ENCODE measurements at places on chromosomes 2 and 18. TPM values are rescaled to one million over a fixed set of nuclear protein-coding genes. Genes with fewer than 3 reads are reported as not detected.

- DNase-seq, result no peak
- peaks cover 8% of the 10 kb centered on the region for H3K36me3 ChIP-seq
- H3K27ac ChIP-seq, result no peak overlapping the region
- H3K27me3 ChIP-seq, result no peaks in the 10 kb centered on the region
- H3K4me3 ChIP-seq, result no peak overlapping the region
These were observed 49.4 kb downstream of the NBAS start for GRCh38 chr2:15511686-15512085.

GRCh38 chr18:35777039-35777438 lies 195.4 kb upstream of the RMP24 start:
- H3K27me3 ChIP-seq, result no peaks in the 10 kb centered on the region
- H3K4me1 ChIP-seq, result no peaks in the 10 kb centered on the region
- H3K36me3 ChIP-seq, result no peaks in the 10 kb centered on the region
- no peak overlapping the region for H3K27ac ChIP-seq

DNA sequence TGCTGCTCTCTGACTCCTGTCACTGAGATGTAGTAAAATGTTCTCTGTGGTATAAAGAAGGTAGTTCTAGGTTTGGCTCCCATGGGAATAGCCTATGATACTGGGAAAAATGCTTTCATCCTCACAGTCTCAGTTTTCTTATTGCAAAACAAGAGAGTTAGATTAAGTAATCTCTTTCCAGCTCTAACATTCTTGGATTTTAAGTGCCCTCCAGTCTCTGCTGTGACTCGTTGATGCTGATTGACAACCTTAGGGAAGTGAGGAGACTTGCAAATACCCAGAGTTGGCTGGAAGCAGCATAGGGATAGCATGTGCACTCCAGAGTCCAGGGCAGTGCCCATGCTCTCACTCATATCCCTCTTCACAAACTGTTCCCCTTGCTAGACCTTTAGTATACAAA lies 534.9 kb downstream of the SLC4A3 start:
- H3K4me3 ChIP-seq, result no peak overlapping the region
- H3K27me3 ChIP-seq, result no peaks in the 10 kb centered on the region
- DNase-seq, result no peak
- no peaks in the 10 kb centered on the region for H3K36me3 ChIP-seq
- no peaks in the 10 kb centered on the region for H3K4me1 ChIP-seq
- H3K27ac ChIP-seq, result no peak overlapping the region

- no peak overlapping the region for H3K4me3 ChIP-seq
- no peaks in the 10 kb centered on the region for H3K27me3 ChIP-seq
- no peaks in the 10 kb centered on the region for H3K36me3 ChIP-seq
- H3K27ac ChIP-seq, result no peak overlapping the region
- peaks cover 50% of the 10 kb centered on the region for H3K4me1 ChIP-seq
These were observed 43.2 kb downstream of the PHLPP1 start for GRCh38 chr18:62758591-62758990.

GRCh38 chr2:178761759-178762371 lies 45.4 kb downstream of the TTN start:
- H3K27me3 ChIP-seq, result no peaks in the 10 kb centered on the region
- no peaks in the 10 kb centered on the region for H3K4me1 ChIP-seq
- peak; percentile 49 for DNase-seq
- H3K27ac ChIP-seq, result no peak overlapping the region
- no peaks in the 10 kb centered on the region for H3K36me3 ChIP-seq

GRCh38 chr2:42012137-42012536 lies 35.7 kb upstream of the PKDCC start:
- DNase-seq, result no peak
- H3K27me3 ChIP-seq, result no peaks in the 10 kb centered on the region
- H3K4me3 ChIP-seq, result no peak overlapping the region
- no peak overlapping the region for H3K27ac ChIP-seq
- H3K4me1 ChIP-seq, result no peaks in the 10 kb centered on the region

DNA sequence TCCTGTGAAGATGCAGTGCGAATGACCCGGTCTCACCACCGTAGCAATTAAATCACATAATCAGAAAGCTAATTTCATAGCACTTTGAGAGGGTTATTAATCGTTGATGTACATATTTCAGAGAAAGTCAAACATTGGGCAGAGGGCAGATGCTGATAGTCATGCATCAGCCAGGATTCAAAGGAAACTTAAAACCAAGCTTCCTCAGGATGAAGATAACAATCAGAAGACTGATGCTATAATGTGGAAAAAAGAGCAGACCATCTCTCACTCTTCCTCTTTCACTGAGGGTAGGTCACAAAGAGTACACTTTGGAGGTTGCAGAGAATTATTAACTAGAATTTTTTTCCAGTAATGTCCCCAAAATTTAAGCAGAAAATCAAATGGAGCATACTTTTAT lies 1027.7 kb upstream of the ZEB2 start:
- H3K27ac ChIP-seq, result no peak overlapping the region
- H3K4me1 ChIP-seq, result no peaks in the 10 kb centered on the region
- H3K27me3 ChIP-seq, result no peaks in the 10 kb centered on the region
- no peaks in the 10 kb centered on the region for H3K36me3 ChIP-seq

GRCh38 chr18:35862119-35862640 lies 110.3 kb upstream of the RMP24 start:
- H3K27me3 ChIP-seq, result no peaks in the 10 kb centered on the region
- no peaks in the 10 kb centered on the region for H3K36me3 ChIP-seq
- DNase-seq, result no peak

DNA sequence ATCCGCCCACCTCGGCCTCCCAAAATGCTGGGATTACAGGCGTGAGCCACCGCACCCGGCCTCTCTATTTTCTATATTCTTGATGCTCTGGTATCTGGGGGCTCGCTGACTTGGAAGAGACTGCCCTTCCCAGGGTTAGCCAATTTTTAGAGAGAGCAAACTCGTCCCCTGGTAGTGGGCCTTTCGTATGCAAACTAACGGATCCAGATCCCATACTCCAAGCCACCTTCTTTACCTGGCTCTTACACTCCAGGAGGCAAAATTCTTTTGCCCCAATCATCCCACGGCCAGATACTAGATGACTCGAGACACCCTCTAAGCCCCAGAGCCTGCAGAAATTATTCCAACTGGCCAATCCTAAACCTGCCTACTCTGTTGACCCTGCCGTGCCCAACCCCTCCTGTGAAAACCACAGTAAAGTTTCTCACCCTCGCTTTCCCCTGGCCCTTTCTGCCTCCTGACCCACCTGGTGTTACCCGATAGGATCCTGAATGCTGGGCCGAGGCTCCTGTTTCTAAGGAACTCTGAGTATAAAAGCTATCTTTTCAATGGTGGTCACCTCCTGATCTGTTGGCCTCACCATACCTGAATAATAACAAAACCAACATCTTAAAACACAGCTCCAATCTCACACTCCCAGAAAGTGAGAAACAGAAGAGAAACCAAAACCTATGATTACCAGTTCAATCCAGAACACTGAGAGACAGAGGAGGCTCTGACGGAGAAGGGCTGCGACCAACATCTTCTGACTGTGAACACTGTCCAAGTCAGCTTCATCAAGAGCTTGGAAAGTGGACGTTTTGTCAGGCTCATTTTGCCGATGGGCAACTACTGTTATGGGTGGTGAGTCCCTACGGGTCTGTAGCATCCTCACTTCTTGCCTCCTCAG lies 57.6 kb upstream of the ZNF532 start:
- H3K4me3 ChIP-seq, result no peak overlapping the region
- H3K4me1 ChIP-seq, result no peaks in the 10 kb centered on the region
- no peak overlapping the region for H3K27ac ChIP-seq
- no peaks in the 10 kb centered on the region for H3K27me3 ChIP-seq

GRCh38 chr2:83915381-83915780 lies 543.7 kb downstream of the SUCLG1 start:
- no peak for DNase-seq
- H3K4me3 ChIP-seq, result no peak overlapping the region
- no peak overlapping the region for H3K27ac ChIP-seq
- no peaks in the 10 kb centered on the region for H3K27me3 ChIP-seq

- no peak overlapping the region for H3K27ac ChIP-seq
- no peak for DNase-seq
- no peaks in the 10 kb centered on the region for H3K4me1 ChIP-seq
- no peaks in the 10 kb centered on the region for H3K36me3 ChIP-seq
These were observed 506.7 kb downstream of the CMPK2 start for GRCh38 chr2:6358985-6359384.

DNA sequence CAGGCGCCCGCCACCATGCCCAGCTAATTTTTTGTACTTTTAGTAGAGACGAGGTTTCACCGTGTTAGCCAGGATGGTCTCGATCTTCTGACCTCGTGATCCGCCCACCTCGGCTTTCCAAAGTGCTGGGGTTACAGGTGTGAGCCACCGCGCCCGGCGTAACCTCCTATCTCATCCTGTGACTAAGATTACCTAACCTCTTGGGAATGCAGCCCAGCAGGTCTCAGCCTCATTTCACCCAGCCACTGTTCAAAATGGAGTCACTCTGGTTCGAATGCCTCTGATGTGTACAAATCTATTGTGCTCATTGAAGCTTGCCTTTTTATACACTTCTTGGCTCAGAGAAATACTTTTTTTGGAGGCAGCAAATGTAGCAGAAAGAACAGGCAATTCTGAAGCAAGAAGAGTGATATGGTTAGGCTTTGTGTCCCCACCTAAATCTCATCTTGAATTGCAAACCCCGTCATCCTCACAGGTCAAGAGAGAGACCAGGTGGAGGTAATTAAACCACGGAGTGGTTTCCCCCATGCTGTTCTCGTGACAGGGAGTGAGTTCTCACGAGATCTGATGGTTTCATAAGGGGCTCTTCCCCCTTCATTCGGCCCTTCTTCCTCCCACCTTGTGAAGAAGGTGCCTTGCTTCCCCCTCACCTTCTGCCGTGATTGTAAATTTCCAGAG lies 60.6 kb downstream of the SLC4A3 start:
- no peaks in the 10 kb centered on the region for H3K27me3 ChIP-seq
- peaks cover 6% of the 10 kb centered on the region for H3K4me1 ChIP-seq
- no peak overlapping the region for H3K27ac ChIP-seq

- no peaks in the 10 kb centered on the region for H3K4me1 ChIP-seq
- H3K27ac ChIP-seq, result no peak overlapping the region
- H3K36me3 ChIP-seq, result no peaks in the 10 kb centered on the region
- no peaks in the 10 kb centered on the region for H3K27me3 ChIP-seq
These were observed 477.0 kb downstream of the RNF144A start for GRCh38 chr2:7394195-7394594.

Gene C1QL2
- not detected for total RNA-seq

Gene MYO3B
- total RNA-seq, result 4.7 TPM

Gene CYP27A1
- total RNA-seq, result 9.9 TPM

Gene TMEM163
- total RNA-seq, result 27.5 TPM

Gene SLC35F6
- total RNA-seq, result 21.8 TPM
